H54 (cell line): ENCODE measurements at places on chromosomes 4 and X.

DNA sequence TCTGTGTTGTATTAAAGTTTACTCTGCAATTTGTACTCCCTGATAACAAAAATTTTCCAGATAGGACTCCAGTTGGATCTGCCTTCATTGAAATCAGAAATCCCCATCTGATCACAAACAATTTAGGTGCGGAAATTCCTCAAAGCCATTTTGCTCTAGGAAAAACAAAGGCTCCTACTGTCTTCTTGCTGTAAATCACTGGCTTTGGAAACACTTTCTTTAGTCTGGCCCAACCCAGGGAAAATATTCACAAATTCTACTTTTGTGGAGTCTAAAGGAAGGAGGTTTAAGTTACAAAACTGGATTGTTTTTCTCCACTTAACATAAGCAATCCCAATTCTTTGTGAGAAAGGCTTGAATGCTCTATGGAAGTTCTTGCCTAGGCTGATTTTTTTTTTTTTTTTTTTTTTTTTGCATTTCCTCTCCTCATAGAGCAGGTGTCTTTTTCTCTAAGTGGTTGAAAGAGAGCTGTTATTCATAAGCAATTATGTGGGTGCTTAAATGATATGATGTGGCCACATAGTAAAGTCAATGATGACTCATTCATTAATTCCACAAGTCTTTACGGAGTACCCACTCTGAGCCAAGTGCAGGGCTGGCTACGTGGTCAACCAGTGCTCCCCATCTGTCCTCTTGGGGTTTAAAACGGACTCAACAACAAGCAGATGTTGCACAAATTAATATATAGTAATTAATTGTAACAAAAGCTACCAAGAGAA is 261.4 kb downstream of the LDB2 start:
- DNase-seq, result no peak

DNA sequence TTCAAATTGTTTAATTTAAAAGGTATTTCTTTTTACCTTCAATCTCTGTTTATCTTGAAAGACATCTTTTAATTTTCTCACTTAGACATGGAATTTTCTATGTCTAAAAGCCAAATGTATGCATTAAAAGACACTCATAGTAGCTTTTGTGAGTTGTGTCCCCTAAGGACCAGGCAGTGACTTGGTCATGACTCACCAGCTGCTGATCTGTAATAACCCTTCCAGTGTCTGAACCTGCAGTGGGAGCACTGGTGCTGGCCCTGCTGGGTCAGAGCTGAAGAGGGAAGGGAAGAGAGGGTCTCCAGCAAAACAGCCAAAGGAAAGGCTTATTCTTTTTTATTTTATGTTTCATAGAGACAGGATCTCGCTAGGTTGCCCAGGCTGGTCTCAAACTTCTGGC is 31.1 kb upstream of the SH3D19 start:
- peak; percentile 9 for DNase-seq

DNA sequence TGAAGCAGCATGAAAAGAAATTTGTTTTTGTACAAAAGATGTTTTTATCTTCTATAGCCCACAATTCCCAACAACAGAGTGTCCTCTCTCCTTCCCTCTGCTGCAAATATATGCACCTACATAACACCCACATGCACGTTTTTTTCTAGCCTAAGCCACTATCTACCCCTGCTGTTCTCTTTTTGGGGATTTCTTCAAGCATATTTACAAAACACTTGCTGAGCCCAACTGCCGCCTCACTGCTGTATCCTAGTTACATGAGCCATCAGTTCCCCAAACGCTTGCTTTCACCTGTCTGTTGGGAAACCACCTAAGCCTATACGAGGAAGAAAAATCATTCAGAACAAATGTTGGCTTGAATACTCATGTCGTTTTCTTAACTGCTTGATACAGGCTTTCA is 127.2 kb downstream of the CHRNA9 start:
- DNase-seq, result no peak

- DNase-seq, result no peak
These were observed 102.5 kb upstream of the CASK start for GRCh38 chrX:42025861-42026260.

GRCh38 chr4:151484396-151485102 is 75.6 kb downstream of the FHIP1A start:
- DNase-seq, result peak; percentile 7

DNA sequence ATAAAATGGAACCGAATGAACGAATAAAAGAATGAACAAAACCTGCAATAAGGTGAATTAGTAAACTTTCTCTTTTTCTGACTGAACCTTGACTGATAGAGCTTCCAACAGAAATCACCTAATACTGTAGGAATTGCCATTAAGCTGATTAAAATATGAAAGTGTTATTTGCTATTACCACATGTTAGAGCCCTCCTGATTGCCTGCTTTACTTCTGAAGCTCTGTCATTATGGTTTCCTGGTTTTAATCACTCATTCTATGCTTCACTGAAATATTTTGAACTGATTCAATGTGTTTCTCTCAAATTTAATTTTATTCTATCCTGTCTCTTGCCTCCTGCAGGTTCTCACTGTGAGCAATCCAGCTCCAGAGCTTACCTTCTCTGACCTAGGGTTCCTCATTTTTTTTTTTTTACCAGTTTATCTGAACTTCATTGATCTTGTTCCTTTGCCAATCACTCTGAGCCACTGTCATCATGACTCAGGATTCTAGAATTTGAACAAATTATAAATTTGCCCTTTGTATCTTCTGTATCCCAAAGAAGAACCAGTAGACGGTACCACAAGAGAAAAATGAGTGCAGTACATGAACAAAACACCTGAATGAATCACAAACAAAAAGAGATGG is 48.1 kb upstream of the UGT2B15 start:
- DNase-seq, result no peak

GRCh38 chrX:106220177-106220576 is 52.1 kb downstream of the PWWP3B start:
- no peak for DNase-seq

GRCh38 chr4:118816538-118817177 is 19.3 kb downstream of the SEC24D start:
- DNase-seq, result no peak

DNA sequence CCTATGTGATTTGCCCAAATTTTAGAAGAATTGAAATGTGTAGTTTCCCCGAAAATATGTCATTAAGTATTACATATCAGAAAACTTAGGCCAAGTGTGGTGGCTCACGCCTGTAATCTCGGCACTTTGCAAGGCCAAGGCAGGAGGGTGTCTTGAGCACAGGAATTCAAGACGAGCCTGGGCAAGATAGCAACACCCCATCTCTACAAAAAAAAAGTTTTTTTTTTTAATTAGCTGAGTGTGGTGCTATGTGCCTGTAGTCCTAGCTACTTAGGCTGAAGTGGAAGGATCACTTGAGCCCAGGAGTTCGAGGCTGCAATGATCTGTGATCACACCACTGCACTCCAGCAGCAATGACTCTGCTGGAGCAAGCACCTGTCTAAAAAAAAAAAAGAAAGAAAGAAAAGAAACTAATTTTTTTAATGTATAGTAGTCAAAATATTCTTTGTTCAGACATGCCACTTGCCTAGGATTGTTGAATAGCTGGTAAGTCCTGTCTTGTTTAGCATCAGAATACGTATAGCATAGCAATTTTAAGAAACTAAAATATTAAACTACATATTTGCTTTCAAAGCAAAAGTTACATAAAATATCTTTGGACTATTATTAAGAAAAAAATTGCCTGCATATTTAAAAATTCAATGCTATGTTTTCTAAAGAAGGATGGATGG is 40.1 kb upstream of the GAB1 start:
- no peak for DNase-seq

- DNase-seq, result no peak
These were observed 28.3 kb upstream of the SERTM2 start for GRCh38 chrX:111483135-111483534.

DNA sequence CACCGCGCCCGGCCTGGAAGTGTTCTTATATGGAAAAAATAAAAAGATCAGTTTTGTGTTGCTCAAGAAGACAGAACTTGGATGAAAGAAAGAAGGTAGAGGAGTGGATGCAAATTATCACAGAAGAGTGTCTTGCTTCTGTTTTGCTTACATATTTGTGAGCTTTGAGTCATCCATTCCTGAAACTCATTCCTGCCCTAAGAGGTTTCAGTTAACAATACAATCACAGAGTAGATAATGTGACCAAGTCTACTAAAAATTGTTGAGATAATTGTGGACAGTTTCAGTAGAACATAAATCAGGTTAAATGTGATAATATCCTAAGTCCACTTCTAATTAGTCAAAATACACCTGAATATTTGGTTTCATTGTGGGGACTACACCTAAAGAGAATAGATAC is 26.4 kb upstream of the LRCH2 start:
- DNase-seq, result no peak

DNA sequence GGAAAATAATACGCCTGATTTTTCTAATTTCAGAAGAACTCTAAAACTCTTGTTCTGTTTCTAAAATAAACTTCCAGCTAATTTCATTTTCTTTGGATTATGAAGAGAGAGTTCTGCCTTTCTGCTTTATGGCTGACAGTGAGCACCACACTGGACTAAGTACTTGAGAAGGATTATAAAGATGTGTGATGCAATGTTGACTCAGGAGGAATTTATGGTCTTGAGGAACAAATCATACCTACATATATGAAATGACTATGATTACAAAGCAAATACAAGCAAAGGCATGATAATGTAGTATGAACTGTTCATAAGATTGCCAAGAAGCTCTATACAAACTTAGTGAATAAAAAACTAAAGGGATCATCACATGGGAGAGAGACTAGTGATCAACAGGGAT is 13.0 kb upstream of the SLC25A5 start:
- no peak for DNase-seq

- no peak for DNase-seq
These were observed 75.1 kb downstream of the GAB1 start for GRCh38 chr4:143411527-143412419.

GRCh38 chrX:150361070-150361776 is 1.9 kb upstream of the MAMLD1 start:
- no peak for DNase-seq

- no peak for DNase-seq
These were observed 796.8 kb downstream of the NLGN4X start for GRCh38 chrX:5431823-5432222.

- no peak for DNase-seq
These were observed 110.6 kb upstream of the LIMCH1 start for GRCh38 chr4:41427306-41427882.

GRCh38 chrX:41906515-41907187 is 16.7 kb downstream of the CASK start:
- DNase-seq, result no peak

DNA sequence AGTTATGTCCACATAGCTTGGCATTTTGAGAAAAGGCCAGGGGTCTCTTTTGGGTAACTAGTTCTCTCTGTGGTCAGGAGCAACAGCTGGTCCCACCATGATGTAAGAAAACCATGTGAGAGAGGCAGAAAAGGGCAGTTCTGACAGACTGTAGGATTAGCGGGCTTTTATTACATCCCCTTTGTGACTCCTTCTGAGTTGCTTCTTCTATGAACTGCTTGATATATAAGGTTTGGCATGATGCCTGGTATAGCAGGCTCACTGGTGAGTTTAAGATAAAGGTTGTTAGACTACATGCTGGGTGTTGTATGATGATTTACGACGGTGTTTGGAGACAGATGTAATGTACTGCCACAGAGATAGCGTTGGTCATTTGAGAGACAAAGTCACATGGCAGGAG is 2308.1 kb upstream of the AGA start:
- DNase-seq, result no peak

DNA sequence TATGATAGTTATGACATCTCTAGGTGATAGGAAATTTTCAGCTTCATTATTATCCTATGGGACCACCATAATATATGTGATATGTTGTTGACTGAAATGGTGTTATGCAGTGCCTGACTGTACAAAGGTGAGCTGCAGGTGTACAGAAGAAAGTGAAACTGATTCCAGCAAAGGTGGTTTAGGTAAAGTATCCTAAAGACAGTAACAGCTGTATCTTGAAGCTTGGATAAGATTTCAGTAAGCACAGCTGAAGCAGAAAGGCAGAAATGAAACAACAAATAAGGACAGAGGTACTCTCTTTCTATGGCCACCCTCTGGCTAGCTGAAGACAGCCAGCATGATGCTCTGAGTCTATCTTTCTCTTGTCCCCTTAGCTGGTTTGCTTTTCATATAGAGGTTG is 30.0 kb upstream of the PGK1 start:
- no peak for DNase-seq

GRCh38 chr4:25767877-25768725 is 94.7 kb downstream of the SEL1L3 start:
- DNase-seq, result no peak

DNA sequence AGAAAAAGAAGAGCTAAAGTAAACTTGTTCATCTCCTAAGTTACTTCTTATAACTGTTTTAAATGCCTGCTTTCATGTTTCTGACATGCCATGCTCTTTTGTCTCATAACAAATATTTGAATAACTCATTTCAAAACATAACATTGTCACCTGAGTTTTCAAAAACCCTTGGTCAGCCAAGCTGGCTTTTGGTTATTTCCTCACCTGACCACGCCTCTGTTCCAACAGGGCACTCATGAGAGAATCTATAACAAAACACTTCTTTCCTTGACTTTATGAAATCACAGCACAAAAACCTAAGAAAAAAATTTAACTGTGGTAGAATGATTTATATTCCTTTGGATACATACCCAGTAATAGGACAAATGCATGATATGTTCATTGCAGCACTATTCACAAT is 172.9 kb upstream of the GALNT7 start:
- DNase-seq, result no peak

GRCh38 chr4:57182132-57182874 is 72.1 kb upstream of the IGFBP7 start:
- DNase-seq, result no peak

GRCh38 chr4:61379406-61379805 is 179.3 kb downstream of the ADGRL3 start:
- no peak for DNase-seq
